ENCODE measurements at places on chromosomes 6 and 20.

DNA sequence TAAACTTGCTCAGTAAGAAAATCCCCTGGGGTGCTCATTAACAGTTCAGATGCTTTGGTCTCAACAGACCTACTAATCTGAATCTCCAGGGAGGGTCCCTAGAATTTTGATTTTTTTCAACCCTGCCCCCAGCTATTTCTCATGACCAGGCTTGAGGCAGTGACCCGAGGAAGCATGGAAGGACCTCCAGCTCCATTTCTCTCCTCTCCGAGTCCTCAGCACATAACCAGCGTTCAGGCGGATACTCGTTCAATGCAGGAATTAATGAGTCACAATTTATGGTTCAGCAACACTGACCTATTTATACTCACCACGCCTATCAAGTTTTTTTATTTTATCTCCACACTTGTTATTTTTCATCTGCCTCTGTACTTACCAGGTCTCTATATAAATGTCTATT is 369.2 kb upstream of the CDH4 start:
- no peak for DNase-seq

GRCh38 chr6:36392621-36393020 is 5.2 kb upstream of the ETV7 start:
- DNase-seq, result no peak

GRCh38 chr20:40776466-40777457 is 87.7 kb upstream of the MAFB start:
- DNase-seq, result no peak

GRCh38 chr6:131937226-131937625 is 13.9 kb downstream of the CCN2 start:
- no peak for DNase-seq

DNA sequence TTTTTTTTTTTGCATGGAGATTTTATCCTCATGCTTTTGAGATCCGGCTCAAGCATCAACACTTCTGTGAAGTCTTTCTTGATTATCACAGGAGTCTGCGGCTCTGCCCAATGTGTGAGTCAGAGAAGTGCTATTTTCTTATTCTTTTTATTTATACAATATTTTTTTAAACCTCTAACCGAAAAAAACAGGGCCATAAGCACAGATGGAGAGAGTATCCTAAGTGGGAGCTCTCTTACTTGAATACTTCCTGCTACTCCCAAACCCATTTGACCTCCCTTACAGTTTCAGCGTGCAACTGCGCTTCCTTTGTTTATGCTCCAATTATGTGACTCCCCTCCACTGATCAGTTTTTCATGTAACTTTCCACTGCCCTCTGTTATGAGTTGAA is 8.7 kb upstream of the ATXN1 start:
- no peak for DNase-seq

- DNase-seq, result no peak
Observed at GRCh38 chr6:75896526-75896925, 147.5 kb downstream of the MYO6 start.

GRCh38 chr6:127464161-127464880 is 5.1 kb upstream of the KIAA0408 start:
- DNase-seq, result no peak

DNA sequence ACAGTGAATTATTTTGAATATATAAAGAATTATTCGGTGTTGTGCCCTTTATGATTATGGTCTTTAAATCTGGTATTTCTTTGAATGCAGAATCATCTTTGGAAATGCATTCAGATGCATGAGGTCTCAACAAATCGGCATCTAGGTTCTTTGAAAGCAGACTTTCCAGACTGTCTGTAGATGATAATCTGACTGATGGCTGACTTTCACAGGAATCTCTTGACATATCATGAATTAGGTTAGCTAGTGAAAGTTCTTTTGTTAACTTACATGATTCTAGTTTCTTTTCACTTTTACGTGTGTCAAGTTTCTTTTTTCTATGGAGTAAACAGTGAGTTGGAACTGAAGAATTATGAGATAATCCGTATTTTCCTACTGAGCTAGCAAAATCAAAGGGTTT is 17.1 kb downstream of the HBS1L start:
- no peak for DNase-seq

DNA sequence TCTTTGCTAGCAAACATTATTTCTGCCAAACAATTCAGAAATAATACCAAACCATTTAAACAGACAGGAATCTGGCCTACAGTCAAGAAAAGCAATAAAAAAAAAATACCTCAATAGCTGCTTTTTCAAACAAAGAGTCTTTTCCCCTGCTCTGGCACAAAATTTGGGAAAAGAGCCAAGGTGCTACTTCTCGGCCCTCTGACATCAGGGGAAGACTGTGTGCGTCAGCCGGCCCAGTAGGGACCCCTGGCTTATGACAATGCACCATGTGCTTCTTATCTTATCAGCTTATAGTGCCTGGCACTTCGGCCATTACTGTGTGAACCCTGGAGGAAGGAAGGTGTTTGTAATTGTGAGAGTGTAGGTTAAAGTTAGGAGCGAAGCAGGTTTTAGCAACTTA is 89.4 kb downstream of the PDE10A start:
- no peak for DNase-seq

DNA sequence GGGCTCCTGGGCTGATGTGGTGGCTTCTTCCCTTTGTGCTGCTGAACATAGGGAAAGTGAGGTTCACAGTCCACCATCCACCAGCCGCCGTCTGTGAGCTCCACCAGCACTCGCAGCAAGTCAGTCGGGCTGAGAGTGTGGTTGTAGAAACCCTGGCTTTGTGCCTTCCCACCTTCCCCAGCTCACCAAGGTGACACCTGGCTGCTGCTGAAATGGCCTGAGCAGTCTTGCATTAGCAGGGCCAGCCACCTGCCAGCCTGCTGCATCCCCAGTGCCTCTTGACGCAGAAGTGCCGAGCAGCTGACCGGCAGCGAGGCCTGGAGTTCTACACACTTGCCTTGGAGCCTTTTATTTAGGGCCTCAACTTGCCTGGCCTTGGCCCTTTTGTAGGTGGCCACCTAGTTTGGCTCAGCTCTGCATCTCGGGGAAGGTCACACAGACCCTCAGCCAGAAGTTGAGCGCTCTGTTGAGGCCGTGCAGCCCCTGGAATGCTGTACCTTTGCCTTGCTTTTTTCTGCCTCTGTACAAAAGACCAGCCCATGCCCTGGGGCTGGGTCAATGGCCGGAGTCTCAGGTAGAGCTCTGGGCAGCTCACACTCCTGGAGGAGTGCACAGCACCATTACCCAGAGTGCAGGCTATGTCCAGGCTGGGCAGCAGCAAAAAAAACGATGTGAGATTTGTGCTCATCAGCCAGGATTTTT is 76.5 kb downstream of the PTPN1 start:
- no peak for DNase-seq

- DNase-seq, result no peak
Observed at GRCh38 chr6:157672726-157673412, 150.2 kb upstream of the SNX9 start.

DNA sequence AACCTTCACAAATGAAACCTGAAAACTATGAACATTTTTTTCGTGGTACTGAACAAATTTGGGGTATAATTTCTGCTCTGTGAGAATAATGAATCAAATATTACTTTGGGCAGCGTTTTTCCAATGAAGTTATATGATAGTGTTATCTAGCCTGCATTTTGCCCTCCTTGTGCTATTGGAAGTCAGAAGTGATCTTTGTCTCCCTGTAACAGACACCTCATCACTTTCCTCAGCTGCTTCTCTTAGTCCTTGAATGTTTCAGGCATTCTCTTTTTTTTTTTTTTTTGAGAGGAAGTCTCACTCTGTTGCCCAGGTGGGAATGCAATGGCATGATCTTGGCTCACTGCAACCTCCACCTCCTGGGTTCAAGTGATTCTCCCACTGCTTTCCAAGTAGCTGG is 10.2 kb downstream of the DDX27 start:
- DNase-seq, result no peak

- peak; percentile 78 for DNase-seq
Observed at GRCh38 chr6:52063584-52064344, 23.6 kb downstream of the PKHD1 start.

DNA sequence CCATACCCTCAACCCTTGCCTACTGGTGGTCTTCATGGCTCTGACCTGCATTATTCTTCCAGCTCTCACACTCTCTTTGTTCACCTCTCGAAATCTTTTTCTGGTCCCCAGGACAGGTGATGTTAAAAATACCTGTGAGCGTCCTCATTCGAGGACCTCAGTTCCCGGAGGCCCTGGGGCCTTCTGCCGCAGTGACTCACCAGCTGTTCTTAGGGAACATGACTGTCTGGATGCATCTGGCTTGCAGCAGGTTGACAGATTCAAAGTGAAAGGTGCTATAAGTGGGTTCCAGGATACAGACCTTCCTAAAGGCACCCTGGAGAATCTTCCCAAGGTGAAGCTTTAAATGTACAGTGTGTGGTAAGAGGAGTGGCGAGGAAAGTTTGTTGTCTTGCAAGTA is 210.4 kb upstream of the KCNG1 start:
- DNase-seq, result no peak

DNA sequence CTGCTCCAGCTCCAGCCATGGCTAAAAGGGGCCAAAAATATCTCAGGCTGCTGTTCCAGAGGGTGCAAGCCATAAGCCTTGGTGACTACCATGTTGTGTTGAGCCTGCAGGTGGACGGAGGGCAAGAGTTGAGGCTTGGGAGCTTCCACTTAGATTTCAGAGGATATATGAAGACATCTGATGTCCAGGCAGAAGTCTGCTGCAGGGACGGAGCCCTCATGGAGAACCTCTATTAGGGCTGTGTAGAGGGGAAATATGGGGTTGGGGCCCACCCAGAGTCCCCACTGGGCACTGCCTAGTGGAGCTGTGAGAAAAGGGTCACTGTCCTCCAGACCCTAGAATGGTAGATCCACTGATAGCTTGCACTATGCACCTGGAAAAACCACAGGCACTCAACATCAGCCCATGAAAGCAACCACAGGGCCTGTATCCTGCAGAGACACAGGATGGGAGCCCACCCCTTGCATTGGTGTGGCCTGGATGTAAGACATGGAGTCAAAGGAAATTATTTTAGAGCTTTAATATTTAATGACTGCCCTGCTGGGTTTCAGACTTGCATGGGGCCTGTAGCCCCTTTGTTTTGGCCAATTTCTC is 70.5 kb downstream of the NINL start:
- no peak for DNase-seq

Data from T-helper 2 cell (primary cell).